ENCODE measurements at places on chromosomes 6 and 20.

DNA sequence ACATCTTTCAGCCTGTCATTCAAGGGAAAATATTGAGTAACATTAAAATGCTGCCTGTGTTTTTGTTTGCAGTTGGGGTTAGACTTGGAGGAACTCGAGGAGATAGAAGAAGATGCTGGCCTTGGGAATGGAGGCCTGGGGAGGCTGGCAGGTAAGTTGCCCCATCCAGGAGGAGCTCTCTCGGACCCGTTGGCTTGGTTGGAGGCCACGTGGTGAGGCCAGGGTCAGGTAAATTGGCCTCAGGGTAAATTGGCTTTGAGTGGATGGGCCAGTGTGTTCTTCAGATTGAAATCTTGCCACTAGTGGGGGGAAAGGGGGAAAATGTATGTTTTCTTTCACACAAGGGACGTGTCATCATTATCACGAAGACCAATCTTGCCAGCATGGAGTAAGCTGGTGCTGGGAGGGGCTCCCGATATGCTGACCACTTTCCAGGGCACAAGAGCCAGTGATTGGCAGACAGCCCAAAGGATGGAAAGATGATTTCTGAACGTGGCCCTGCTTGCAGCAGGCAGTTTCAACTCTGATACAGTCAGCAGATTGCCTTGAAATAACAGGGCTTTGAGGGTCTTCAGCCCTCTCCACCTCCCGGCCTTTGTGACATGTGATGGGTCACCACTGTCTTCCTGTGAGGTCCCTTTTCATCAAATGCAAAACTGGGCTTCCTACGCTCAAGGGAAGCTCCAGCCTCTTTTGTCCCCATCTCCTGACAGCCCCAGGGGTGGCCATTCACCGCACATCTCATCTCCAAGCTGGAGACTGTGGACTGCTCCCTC is 21.4 kb downstream of the PYGB start:
- no peak for DNase-seq

- DNase-seq, result no peak
Observed at GRCh38 chr20:38214256-38215193, 46.0 kb downstream of the KIAA1755 start.

DNA sequence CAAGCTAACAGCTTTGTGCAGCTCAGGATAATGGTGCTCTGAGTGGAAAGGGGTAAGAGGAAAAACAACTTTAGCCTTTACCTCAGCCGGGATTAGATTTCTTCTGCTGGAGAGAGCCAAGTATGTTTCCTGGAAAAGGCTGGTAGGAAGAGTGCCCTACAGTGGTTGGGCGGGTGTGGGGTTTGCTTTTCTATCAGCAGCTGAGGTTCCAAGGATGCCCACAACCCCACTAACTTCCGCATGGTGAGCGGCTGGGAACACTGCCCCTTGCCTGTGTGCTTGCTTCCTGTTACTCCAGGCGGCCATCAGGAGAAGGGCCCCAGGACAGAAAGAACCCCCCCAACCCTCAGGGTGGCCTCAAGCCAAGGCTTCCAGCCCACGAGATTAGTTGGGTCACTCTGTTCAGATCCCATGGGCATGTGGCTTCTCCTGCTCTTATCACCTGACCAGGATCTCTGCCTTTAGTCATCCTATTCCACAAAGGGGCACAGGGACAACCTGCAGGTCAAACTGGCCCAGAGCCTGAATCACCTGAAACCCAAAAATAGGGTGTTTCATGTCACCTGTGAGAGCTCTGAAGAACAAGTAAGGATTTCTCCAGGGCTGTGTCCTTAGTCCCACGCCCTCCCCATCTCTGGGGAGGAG is 10.5 kb downstream of the MRPS18A start:
- DNase-seq, result no peak

GRCh38 chr6:20688710-20689500 is 154.6 kb downstream of the CDKAL1 start:
- DNase-seq, result no peak

DNA sequence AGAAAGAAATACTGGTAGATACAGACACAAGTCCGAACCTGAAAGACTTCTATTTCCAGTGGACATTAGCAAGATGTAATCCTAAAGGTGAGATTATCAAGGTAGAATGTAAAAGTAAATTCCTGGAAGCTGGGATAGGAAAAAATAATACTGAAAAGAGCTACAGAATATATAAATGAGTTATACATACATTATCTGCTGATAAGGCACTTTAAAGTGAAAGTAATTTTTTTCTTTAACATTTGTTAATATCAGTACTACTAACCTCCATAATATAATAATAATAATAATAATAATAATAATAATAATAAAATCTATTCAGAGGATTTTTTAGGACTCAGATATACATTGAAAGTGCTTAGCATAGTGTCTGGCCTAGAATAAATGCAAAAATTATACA is 102.5 kb downstream of the RFX6 start:
- no peak for DNase-seq

DNA sequence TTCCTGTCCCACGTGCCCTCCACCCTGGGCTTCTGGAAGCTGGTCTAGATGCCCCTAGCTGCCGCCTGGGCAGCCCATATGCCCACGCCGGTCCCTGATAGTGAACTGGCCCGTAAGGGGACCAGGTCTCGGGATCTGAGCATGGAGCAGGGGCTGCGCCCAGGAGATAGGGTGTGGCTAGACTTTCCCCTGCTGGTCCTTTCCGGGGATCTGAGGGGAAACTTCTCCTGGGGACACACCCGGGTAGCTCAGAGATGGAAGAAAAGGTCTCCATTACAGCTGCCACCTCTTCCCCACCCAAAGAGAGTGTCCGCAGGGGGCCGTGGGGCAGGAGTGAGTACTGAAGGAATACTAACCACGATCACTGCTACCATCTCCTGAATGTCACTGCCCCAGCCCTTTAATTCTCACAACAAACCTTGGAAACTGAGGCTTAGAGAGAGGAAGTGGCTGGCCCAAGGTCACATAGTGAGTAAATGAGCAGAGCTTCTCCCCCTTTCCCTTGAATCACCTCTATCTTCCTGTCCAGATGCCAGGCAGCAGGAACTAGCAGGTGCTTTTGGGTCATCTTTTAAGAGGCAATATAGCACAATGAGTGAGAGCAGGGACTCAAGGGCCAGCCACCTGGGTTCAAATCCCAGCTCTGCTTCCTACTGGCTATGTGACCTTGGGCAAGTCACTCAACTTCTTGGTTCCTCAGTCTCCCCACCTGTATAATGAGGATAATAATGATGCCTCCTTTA is 11.8 kb upstream of the CCN5 start:
- DNase-seq, result no peak

DNA sequence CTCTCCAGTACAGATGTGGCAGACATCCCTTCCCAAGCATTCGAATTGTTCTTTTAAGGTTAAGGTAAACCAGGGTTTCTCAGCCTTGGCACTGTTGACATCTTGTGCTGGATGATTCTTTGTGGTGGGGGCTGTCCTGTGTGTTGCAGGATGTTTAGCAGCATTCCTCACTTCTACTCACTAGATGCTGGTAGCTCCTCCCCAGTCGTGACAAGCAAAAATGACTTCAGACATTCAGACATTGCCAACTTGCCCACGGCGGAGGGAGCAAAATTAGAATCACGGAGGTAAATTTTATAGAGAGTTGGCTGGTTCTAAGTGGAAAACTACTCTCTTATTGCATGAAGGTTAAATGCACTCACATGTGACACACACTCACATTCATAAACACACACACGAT is 188.7 kb downstream of the GMPR start:
- no peak for DNase-seq

- DNase-seq, result no peak
Observed at GRCh38 chr20:63611646-63612045, 15.3 kb downstream of the GMEB2 start.

DNA sequence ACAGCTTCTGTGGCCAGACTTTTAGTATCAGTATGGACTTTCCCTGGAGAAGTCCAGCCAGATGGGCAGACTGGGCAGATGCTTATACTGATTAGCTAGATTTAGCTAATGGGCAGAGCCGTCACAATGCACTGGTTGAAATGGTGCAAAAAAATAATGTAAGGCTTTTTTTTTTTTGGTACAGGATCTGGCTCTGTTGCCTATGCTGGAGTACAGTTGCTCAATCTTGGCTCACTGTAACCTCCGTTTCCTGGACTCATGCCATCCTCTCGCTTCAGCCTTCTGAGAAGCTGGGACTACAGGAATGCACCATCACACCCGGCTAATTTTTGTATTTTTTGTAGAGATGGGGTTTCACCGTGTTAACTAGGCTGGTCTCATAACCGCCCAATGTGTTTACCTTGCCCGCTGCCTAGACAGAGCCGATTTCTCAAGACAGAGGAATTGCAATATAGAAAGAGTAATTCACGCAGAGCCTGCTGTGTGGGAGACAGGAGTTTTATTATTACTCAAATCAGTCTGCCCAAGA is 16.4 kb upstream of the KIFC1 start:
- no peak for DNase-seq

DNA sequence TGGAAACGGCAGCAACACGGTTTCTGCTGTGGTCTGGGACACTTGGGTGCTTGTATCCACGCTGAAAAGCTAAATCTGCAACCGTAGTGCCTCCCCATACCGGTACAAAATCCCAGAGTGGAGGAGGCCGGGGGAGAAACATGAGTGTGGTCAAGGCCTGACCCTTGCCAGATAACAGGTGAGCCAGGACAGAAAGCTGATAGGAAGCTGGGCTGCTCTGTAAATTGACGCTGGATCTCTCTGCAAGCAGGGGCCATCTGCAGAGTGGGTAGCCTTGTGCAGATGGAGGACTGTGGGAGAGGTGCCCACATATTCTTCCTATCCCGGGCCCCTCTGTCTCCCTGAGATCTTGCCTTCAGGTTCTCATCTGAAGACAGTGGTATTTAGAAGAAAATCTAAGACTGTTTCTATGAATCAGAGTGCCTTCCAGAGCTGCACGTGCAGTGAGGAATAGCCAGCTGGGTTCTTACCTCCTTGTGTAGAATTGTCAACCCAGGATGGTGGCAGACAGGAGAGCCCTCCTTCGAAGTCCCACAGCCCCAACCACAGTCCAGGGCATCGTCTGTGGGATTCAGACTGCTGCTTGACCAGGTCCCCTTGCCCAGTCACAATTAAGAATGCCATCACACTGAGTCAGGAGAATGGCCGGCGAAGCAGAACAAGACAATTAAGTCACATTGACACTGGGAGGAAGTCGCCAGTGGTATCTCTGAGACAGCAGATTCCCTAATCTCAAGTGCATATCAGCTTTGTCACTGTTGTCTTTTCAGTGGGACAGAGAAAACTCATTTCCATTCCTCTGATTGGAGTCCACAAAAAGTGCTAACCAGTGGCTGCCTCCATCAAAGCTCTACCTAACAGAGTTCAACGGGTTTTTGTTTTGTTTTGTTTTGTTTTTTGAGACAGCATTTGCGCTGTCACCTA is 100.0 kb upstream of the RIPOR2 start:
- DNase-seq, result no peak

- no peak for DNase-seq
Observed at GRCh38 chr20:39111359-39112177, 149.4 kb downstream of the DHX35 start.

- DNase-seq, result no peak
Observed at GRCh38 chr20:22303523-22303922, 280.8 kb downstream of the FOXA2 start.

DNA sequence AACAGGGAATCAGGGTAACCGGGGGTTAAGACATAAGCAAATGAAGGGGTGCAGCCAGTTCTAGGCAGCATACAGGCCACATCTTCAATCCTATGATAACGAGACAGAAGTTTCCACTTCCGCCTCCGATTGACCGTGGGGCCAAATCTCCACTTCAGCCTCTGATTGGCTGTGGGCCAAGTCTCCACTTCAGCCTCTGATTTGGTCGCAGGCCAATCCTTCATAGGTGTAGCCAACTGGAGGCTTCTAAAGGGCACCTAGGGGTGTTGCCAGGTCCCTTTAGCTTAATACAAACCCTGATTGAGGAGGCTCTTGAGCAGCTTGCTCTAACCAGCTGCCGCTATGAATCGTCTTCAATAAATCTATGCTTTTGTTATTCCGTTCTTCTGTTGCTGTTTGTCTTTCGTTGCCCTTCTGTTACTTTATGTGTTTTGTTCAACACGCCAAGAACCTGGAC is 2.1 kb upstream of the ERGIC3 start:
- no peak for DNase-seq

- DNase-seq, result no peak
Observed at GRCh38 chr6:152112491-152113261, 305.2 kb downstream of the ESR1 start.

GRCh38 chr20:40535816-40536215 is 153.2 kb downstream of the MAFB start:
- DNase-seq, result no peak

DNA sequence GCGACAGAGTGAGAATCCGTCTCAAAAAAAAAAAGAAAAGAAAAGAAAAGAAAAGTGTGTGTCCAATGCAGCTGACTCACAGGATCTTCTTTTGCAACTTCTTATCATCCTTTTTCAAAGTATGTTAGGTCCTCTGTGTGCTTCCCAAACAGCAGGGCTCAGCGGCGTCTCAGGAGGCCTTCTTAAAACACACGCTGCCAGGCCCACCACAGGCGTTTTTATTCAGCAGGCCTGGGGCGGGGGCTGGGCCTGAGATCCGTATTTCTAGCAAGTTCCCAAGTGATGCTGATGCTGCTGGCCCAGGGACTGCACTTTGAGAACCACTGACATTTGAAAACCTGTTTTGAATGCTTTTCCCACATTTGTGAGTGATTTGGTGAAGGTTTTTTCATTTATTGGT is 57.1 kb downstream of the PSMG4 start:
- DNase-seq, result no peak

- no peak for DNase-seq
Observed at GRCh38 chr6:135449246-135449645, 48.3 kb downstream of the AHI1 start.

GRCh38 chr6:46291275-46291633 is 120.5 kb upstream of the ENPP5 start:
- no peak for DNase-seq

DNA sequence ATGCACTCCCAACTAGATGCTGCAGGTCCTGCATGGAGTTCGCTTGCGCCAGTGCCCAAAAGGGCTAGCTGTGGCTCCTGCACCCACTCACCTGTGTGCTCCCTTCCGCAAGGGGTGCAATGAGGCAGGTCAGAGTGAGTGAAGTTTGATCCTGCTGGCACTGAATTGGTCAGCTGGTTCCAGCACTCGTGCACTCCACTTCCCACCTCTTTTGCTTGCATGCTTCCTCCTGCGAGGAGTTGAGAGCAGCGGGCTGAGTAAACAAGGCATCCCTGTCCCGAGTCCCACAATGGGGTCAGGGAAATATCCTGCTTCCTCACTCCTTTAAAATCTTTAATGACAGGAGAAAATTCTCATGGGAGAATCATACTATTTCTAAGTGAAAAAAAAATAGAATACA is 86.2 kb downstream of the LCA5 start:
- DNase-seq, result no peak

DNA sequence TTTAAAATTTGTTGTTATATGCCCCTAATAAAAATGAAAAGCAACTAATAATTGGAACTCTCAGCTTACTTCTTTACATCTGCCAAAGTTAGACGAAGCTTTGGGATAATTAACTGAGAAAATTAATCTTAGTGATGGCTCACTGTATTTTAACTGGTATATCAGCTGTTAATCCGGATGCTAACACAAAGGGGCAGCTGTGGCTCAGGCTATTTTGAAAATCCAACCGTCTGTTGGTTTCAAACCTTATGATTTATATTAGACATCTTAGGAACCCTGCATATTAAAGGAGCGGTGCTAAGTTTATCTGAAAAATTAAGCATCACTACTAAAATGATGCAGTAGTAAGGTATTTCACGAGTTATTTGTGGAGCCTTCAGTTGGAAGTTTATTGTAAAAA is 96.6 kb downstream of the AKAP7 start:
- no peak for DNase-seq

Measured in activated naive CD8-positive, alpha-beta T cell treated with anti-CD3 and anti-CD28 coated beads, Interleukin-2, amount 10 ng/mL, durations not matched to agents 7 days and 5 days (primary cell).